Fibroblast of mammary gland (primary cell): ENCODE measurements at places on chromosomes 4 and X.

DNA sequence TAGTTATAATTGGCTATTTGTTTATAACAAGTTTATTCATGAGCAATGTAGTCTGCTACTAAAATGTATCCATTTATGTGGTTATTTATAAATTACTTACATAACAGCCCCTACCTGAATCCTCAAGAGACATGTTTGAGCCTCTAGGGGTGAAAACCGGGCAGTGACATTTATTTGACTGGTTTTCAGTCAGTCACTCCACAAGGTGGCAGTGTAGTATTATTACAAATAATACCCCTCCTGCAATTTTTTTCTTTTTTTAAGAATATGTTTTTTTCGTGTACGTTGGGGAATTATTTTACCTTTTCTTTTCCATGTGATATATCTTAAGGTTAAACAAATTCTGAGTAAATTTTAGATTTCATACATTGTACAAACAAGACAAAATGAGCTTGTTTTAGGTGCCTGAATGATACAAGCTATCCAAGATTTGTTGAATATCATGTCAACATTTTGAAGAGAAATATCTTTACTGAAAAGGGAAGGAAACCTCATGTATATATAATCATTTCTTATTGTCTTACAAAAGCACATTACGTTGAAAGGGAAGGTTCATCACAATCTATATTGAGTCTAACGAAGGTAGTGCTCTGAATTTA lies 598.7 kb upstream of the TECRL start:
- peak; percentile 40 for DNase-seq

DNA sequence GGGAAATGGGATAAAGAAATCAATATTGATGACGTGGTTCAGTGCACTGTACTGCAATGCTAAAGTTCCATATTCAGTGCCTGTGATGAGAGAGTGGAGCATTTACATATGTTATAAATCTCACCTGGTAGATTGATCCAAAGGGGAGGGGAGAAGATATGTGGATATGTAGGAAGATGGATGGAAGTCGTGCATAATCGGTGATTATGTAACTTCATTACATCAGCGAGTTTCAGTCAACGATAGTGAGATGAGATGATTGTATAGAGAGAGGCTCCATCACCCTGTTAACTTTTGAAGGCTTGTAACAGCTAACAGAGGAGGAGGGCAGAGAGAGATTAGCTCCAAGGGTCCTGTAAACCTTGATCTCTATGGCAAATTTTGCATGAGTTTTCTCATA lies 1.8 kb downstream of the IL1RAPL1 start:
- DNase-seq: no peak

DNA sequence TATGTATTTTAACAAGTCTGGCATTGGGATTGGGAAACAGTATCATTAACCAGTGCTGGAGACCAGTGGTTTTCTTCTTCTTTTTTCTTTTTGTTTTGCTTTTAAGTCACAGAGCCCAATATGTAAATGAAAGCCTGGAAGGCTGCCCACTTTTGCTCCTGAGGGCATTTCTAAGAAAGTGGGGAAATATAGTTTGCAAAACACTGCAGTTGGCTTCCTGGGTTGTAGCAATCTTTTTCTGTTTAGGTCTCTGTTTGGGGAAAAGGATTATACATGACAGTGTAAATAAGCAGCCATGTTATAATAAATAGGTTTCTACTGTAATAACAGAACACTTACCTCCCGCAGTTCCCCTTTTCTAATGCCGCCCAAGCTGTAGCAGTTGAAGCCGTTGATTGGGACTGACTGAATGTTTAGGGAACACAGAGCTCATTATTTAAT lies 105.5 kb downstream of the TMEM164 start:
- peak; percentile 52 for DNase-seq

DNA sequence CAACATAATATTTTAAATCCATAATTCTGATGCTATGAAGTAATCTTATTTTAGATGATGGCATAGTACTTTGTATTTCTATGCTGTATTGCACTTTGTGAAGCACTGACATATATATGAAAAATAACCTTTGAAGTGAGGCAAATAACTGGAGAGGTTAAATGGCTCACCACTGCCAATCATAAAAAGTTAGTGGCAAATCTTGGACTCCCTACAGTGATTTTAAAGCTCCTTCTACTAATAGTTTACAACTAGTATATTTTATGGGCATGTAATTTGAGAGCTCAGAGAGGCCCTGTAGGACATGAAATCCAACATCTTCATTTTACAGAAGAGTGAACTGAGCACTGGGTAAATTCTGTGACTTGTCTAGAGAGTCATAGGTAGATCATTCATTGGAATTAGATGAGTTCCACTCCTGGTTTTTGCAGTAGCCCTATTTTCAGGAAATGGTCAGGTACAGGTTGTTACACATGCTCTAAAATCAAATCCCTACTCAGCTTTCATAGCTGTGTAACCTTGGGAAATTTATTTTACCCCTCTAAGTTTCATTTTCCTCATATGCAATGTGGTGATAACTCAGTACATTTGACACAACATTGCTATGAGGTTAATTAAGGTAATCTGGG lies 804 bp upstream of the GC start:
- DNase-seq: no peak

DNA sequence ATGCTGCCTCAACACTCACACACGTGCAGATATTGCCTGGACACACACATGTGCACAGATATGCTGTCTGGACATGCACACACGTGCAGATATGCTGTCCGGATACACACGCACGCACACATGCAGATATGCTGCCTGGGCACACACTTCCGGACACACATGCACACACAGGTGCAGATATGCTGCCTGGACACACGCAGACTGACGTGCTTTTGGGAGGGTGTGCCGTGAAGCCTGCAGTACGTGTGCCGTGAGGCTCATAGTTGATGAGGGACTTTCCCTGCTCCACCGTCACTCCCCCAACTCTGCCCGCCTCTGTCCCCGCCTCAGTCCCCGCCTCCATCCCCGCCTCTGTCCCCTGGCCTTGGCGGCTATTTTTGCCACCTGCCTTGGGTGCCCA lies 14.7 kb downstream of the FGFRL1 start:
- DNase-seq: no peak

- DNase-seq: no peak
These were observed 1410.9 kb downstream of the PCDH18 start for GRCh38 chr4:136121426-136121825.

DNA sequence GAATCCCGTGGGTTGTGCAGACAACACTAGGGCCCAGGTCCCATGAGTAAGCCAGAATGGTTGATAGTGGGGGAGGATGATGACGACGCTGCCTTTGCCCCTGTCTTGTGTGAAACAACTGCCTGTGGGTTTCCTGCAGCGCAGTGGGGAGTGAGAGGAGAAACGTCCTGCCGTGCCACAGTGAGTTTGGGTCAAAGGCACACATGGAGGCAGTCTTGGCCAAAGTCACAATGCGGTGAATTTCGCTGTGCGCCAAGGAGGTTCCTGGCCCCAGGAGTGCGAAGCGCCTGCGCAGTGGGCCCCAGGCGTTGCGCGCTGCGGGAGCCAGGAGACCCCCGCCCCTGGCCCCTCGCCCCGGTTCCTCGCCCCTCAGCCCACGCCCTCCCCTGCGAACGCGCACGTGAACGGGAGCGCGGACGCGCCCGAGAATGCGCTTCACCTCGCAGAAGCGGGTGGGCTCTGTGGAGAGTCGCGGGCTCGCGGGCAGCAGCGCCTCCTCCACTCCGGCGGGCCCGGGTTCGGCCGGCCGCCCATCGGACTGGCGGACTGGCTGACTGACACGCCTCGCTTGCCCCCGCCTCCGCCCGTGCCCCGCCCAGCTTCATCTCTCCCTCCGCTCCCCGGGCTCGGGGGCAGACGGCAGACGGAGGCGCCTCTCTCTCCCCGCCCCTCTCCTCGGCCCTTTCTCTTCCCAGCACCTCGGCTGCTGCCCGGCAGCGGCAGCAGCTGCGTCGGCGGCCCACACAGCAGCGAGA lies at the start of gene NUDT10:
Gene NUDT10, plus strand, starts transcription at position 635 of the 755 bp plus-strand sequence. CDS start 144 bp downstream, outside the sequence.
- DNase-seq: peak; percentile 46

GRCh38 chr4:23456864-23457263 lies 433.0 kb downstream of the PPARGC1A start:
- no peak for DNase-seq

DNA sequence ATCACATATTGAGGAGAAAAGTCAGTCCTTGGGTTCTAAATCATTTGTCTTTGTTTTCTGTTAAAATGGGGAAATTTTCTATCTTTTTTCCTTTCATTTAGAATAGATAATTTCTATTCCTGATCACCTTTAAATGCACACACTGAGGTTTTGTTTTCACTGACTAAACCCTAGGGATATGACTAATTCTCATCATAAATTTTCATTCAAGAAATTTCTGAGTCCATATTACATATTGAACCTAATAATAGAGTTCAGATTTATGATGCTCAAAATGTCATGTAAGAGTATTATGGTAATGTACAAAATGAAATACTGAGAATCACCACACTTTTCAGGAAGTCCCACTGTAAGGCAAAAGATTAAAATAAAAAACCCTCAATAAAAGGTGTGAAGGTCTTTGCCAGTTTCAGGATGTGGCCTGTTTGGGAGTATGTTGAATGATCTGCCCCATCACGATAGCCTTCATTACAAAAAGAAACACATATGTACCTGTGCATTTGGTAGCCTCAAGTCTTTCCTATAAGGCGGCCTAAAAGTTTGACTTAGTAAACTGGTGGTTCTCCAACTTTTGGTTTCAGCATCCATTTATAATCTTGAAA lies 49.4 kb downstream of the LEF1 start:
- no peak for DNase-seq

DNA sequence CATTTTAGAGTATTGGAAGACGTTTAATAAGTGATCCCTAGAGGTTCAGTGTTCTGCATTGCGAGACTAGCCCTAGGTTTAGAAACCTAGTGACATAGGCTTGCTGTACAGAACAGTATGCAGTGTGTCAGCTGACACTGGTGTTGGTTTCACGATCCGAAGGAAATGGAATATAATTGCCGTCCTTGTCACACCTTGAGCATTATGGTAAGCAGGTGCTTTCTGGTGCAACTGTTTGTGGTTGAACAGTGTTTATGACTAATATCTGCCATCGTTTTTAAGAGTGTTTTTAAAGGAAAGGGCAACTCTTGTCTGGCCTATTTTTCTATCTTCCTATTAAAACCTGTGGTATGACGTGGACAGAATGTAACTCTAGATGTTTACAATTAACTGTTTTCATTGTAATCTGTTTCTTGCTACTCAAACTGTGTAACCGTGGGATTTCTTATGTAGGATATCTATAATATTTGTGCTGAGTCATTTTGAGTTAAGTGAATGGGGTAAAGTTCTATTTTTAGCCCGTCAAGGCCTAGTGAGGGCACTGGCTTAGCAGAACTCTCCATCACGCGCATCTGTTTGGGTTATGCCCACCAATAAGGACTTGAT lies 53.8 kb upstream of the TBC1D14 start:
- DNase-seq: peak; percentile 71

- DNase-seq: peak; percentile 44
These were observed 73.0 kb downstream of the AFF1 start for GRCh38 chr4:87007528-87008446.

- DNase-seq: no peak
These were observed 8.4 kb upstream of the TRIML2 start for GRCh38 chr4:188117631-188118324.

DNA sequence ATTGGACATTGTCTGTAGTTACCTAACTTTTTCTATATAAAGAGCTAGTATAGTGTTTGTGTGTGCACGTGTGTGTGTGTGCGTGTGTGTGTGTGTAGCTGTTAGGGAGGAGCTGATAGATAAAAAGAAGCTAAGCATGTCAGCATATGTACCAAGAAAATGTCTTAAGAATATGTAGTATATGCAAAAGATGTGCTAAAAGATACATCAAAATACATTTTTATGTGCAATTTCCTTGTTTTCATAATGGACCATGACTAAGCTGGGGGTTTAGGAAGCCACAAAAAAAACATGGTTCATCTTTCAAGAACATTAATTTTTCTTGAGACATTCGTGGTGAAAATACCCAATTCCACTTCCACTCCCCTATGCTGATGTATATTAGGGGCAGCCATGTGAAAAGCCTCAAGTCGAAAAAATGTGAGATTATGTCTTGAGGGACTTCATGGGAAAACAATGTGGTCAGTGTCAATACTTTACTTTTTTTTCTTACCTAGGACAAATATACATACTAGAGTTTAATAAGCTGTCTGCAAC lies 1599.7 kb downstream of the ARAP2 start:
- peak; percentile 1 for DNase-seq

GRCh38 chrX:10110984-10111363 lies 45.8 kb upstream of the CLCN4 start:
- DNase-seq: no peak

DNA sequence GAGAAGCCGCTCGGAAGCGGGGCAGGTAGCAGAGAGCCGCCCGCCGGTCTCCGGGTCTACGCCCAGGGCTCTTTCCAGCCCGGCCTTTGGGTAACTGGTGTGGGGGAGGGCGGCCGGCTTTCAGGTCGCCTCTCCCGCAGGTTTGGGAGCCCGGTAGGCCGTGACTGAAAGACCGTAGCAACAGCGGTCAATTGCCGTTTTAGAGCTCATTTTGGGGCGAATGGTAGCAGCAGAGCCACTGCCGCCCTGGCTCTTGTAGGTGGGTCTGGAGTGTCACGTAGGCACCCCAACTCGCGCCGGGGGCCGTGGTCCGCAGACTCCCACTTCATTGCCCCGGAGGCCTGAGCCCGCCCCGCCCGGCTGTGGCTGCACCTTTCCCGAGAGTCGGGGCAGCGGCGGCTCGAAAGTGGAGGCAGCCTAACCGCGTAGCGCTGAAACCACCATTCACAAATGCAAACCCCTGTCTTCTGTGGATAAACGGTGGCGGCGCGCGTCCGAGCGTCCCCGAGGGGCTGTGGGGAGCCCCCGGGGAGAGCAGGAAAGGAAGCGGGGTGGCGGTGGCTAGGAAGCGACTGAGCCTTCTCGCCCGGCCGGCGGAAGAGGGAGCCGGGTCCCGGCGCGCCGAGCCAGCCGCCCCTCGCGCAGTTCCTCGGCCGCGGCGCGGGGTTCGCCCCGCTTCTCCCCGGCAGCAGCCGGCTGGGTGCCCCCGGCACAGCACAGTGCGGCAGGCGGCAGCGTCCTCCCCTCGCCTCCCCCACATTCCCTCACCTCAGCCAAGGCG lies 2185.1 kb upstream of the TENM3 start:
- peak; percentile 2 for DNase-seq

- peak; percentile 19 for DNase-seq
These were observed 136.4 kb downstream of the REPS2 start for GRCh38 chrX:17082831-17083230.

DNA sequence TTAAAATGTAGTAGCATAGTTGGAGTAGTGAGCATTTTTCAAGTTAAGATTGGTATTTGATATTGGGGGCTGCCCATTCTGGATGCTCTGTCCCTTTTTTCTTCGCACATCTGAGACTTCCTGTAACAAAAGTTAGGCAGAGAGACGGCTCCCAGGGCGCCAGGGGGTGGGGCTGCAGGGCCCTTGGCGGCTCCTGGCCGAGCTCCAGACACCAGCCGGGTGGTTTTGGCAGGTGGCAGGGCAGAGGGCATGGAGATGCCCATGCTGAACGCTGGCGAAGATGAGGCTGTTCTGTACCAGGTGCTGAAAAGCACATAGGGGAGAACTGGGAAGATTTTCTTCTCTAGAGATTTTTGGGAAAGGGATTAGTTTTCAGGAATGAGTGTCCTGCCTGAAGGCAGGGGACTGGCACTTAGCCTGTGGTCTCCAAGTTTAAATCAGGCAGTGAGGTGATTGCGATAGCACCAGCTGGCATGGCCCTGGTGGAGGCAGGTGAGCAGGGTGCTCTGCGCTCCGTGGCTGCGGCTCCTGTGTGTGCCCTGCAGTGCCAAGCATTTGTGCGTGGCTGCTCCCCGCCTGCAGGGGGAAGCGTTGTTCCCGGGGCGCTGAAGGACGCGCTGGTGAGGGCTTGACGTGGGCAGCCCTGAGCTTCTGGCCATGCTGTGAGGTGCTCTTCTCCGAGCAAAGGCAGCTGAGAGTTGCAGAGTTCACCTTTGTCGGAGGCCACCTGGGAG lies 23.6 kb upstream of the HGFAC start:
- DNase-seq: no peak

- DNase-seq: peak; percentile 34
These were observed 957 bp downstream of the TIMM17B start for GRCh38 chrX:48896611-48897011.
